Stimulated activated CD4-positive, alpha-beta T cell treated with anti-CD3 and anti-CD28 coated beads, Interleukin-1b, Interleukin-23, amount 100 ng/mL, for 1 hour (primary cell): ENCODE measurements at places on chromosomes 5 and 9.

- no peak for DNase-seq
These were observed 68.5 kb downstream of the MCTP1 start for GRCh38 chr5:95216136-95216955.

- no peak for DNase-seq
These were observed 106.0 kb downstream of the SMARCA2 start for GRCh38 chr9:2120926-2121689.

DNA sequence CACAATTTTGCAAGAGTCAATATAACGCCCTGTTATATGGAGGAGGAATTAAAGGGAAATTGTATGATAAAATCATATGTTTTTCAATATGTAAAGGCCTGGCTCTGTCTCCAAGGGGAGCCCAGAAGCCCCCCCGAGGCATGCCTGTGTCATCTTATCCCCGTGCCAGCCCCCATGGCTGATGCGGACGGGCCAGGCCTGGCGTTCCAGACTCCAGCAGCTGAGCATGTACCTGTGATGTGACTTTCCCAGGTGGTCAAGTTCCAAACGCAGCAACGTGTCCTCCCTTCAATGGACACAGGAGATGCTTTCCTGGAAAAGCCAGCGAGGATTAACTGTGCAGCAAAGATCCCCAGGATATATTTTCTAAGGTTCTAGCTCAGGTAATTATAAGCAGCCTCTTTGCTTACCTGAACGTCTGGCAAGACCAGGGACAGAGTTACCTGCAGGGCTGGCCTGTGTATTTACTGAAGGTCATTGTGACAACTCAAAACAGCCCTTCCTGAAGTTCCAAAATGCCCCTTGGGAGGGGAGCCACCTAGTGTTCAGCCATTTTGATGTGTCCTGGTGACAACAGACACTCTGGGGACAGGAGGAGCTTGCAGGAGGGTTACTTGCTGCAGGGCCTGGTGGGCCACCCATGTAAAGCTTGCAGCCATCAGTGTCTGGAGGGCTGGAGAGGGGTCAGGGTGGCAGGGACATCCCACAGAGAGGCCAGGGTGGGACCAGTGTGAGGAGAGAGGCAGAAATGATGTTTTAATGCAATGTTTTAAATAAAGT is 53.3 kb upstream of the RNU6ATAC start:
- no peak for DNase-seq

DNA sequence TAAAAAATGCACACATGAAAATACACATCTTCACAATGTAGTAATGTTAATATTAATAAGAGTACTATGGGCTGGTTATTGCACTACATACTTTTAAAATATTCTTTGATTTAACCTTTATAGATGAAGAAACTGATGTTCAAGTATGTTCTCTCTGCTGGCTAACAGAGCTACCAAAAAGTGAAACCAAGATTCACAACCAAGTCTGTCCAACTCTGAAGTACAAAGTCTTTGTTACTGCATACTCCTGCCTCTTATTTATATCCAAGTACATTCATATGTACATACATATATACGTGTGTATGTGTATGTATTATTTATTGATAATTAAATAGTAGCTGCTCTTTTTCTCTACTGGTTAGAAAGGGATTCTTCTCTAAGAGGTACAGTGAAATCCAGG is 325.6 kb downstream of the BNC2 start:
- DNase-seq: no peak

GRCh38 chr9:130185017-130185416 is 12.8 kb downstream of the NCS1 start:
- no peak for DNase-seq

GRCh38 chr9:121210536-121210935 is 8.9 kb upstream of the RAB14 start:
- no peak for DNase-seq

- DNase-seq: no peak
These were observed 66.8 kb downstream of the MAMDC2 start for GRCh38 chr9:70110194-70111041.

DNA sequence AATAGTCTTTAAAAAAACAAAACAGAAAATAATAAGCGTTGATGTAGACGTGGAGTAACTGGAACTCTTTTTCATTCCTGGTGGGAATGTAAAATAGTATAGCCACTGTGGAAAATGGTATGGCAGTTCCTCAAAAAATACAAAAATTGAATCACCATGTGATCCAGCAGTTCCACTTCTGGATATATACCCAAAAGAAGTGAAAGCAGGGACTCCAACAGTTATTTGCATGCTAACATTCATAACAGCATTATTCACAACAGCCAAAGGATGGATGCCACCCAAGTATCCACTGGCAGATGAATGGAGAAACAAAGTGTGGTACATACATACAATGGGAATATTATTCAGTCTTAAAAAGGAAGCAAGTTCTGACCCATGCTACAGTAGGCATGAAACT is 4.2 kb upstream of the PHF2 start:
- DNase-seq: no peak

GRCh38 chr5:113273948-113274347 is 160.8 kb downstream of the TSSK1B start:
- no peak for DNase-seq

DNA sequence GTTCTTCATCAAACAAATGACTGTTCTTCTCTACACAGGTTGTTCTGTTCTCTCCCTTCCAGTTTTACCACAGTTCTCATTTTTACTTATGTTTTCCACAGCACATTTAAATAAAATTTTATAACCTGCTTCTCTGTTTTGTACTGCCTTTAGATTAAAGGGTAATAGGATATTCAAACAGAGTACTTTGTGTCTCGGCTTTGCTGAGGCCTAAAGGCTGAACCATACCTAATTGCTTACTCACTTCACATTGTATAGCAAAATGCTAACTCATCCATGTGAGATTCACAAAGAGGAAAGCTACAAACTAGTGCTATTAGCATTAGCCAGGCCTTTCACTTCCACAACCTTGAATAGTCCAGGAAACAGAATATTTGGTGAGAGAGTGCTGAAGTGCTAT is 200.3 kb downstream of the TRPM3 start:
- DNase-seq: no peak

GRCh38 chr5:73447530-73448462 is 781 bp downstream of the FOXD1 start:
- DNase-seq: no peak

GRCh38 chr9:94796687-94797086 is 70.2 kb downstream of the AOPEP start:
- DNase-seq: no peak
